HepG2 (cell line): ENCODE measurements at places on chromosomes 2 and 18. TPM values are rescaled to one million over a fixed set of nuclear protein-coding genes. Genes with fewer than 3 reads are reported as not detected.

DNA sequence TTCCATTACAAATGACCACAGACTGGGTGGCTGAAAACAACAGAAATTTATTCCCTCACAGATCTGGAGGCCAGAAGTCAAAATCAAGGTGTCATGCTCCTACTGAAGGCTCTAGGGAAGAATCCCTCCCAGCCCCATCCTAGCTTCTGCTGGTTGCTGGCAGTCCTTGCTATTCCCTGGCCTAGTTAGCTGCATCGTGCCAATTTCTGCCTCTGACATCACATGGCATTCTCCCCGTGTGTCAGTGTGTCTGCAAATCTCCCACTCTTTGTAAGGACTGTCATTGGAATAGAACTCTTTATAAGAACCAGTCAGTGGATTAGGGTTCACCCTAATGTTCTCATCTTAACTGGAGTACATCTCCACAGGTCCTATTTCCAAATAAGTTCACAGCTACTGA, 30.5 kb upstream of the NCKAP5 start:
- no peak overlapping the region for H3K4me3 ChIP-seq
- no peak overlapping the region for H3K27ac ChIP-seq
- H3K27me3 ChIP-seq: no peaks in the 10 kb centered on the region; the same call in none of the 2 replicates
- H3K4me1 ChIP-seq: no peaks in the 10 kb centered on the region
- H3K36me3 ChIP-seq: no peaks in the 10 kb centered on the region

Gene DIS3L2
- 20.3 and 23.9 TPM in 2 replicates for total RNA-seq

DNA sequence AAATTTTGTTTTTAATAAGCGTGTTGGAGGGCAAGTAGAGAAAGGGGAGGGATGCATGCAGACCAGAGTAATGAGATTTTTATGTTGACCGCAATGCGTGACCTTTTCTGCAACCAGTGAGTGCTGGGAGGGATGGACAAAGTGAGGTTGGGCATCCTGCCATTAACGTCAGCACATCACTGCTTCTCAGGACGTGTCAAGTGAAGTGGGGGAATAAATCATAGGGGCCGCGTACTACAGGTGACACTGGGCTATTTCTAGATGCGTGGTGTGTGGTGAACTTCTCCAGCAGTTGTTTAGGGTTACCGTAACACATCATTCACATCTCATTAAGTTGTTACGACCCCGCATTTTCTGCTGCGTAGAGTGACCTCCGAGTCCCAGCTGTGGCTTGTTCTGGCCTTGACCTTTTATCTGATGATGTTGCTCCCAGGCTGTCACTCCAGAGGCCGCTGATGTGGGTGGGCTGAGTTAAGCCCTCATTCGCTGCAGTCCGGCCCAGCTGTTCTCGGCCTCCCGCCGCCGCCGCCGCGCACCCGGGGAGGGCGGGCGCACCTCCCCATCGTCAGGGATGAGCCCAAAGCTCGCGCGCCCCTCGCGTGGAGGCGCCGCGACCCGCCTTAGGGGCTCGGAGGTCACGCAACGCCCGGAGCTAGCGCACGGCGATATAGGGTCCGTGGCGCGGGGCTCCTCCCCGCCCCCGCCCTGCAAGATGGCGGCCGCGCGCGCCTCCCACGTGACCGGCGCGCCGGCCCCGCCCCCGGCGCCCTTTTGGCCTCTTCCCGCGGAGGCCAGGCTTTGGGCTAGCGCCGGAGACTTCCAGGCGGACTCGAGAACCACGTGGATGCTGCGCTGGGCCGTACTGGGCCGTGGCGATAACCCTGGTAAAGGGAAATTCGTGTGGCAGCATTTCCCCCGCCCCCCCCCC, 3.5 kb downstream of the ZCCHC2 start:
- H3K4me3 ChIP-seq: peak overlapping the region; percentile 92
- H3K27ac ChIP-seq: peak overlapping the region; percentile 96

DNA sequence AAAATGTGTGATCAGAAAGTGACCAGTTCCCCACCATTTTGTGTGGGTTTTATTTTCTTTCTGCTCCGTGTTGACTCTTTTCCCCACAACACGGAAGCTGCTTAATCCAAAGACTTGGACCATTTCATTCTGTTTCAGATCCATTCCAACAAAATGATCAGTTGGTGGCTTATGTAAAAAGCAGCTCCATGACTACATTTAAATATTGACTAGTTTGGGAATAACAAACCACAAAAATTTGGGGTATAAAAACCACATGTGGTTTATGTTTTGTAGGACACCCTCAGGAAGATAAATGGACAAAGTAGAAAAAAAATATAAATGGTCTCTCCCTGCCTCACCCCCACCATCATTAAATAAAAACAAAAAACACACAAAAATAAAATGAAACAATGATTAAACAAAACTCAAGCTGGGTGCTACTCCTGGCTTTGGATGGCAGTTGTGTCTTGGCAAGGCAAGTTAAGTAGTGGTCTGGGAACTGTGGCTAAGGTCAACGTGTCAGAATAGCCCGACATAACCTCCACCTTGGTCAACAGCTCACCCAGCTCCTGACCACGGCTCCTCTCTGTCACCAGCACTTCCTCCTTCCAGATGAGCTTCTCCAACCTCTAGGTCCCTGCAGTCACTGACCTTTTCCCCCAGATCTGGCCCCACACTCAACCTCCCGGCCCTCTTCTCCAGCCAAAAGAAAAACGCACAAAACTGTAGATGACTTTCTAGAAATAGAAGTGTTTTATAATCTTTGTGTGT, 12.8 kb upstream of the WIPF1 start:
- no peak overlapping the region for H3K27ac ChIP-seq
- 0 out of 2 replicates have a peak, but pooled peaks cover 8% of the 10 kb centered on the region for H3K4me1 ChIP-seq
- no peaks in the 10 kb centered on the region for H3K36me3 ChIP-seq
- no peak overlapping the region for H3K4me3 ChIP-seq
- peaks cover 18% of the 10 kb centered on the region; the same call in 2 of the 3 replicates for H3K27me3 ChIP-seq
- DNase-seq: no peak
